Left lobe of liver (tissue), 2 donors: ENCODE measurements at places on chromosomes 11 and 22.

GRCh38 chr22:26642465-26643417 lies 14.6 kb upstream of the MIAT start:
- no peak for DNase-seq

GRCh38 chr11:75737314-75737713 lies 19.7 kb downstream of the MOGAT2 start:
- peak; percentile 81 for DNase-seq

DNA sequence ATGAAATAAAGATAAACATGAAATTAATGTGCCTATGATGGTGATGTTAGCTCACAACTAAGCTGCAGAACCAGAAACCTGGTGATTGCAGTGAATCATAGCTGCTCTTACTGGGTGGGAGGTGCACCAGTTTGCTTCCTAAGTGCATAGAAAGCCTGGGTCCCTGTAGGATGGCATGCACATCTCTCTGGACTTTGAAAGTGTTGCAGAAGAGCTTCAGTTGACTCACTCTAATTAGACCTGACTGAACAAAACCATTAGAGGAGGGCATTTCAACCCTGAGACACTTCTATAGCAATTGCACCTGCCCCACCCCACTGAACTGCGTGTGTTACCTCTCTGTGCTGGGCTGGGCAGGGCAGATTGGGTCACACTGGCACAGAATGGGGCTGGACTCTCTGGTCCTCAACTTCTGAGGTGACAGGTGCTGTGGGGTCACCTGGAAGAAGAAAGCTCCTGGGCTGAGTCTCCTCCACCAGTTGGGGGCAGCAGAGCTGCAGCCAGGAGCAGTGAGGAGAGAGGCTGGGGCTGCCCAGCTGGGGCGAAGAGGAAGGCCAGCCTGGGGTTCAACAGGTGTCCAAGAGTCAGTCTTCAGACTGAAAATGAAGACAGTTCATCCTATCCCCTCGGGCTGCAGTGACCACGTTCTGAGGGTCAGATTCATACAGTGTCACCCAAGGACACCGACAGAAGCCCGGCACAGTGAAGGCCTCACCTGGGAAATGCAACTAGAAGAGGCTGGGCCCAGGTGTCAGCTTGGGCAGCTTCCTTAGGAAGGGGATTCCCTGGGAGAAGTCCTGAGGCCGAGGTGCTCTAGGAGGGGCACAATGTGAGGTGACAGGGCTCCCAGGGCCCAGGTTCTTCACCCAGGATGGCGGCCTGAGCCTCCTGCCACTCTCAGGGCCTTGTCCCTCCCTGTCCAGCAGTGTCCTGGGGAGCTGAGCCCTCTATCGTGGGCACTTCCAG lies 58.1 kb downstream of the GGTLC2 start:
- DNase-seq: no peak

DNA sequence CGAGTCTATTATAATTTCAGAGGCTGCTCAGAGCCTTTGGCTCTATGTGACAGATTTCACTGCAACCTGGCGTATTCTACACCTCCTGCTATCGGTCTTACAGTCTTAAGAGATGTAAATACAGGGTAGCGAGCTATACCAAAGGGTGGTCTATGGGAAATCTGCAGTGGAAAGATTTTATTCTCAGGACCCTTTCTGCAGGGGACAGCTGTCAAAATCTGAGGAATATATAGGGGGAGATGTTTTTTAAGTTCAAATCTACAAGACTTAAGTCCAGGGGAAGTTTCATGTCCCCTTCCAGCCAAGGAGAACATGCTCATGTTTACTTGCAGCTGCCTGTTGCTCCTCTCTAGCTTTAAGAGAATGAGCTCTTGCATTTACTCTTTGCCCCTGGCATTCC lies 62.7 kb downstream of the MICAL2 start:
- no peak for DNase-seq

DNA sequence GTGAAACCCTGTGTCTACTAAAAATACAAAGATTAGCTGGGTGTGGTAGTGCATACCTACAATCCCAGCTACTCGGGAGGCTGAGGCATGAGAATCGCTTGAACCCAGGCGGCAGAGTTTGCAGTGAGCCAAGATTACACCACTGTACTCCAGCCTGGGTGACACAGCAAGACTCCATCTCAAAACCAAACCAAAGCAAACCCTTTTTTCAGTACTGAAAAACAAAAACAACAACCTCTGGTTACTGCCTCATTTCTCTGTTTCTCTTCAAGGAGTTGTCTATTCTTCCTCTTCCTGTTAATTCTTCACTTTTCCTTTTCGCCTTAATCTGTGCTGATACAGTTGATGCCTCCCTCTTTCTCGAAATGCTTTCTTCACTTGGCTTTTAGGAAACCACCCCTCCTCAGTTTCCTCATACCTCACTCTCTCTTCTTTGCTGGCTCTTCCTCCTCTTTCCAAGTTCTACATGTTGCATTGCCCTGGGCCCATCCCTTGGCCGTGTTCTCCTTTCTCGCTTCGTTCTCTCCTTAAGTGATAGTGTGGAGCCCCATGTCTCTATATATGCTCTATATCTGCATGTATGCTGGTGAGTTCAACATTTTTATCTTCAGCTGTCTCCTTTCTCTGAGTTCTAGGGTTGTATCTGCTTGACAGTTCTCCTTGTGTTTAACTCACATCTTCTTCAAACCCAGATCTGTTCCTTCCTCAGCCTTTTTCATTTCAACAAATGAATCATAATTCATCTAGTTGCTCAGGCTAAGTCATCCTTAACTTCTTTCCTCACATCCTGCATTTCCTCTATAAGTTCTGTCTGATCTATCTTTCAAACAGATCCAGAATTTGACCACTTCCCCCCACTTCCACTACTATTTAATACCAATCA lies 37.1 kb downstream of the NUCB2 start:
- no peak for DNase-seq

GRCh38 chr11:112722148-112722547 lies 239.1 kb upstream of the NCAM1 start:
- no peak for DNase-seq

- no peak for DNase-seq
Measured at GRCh38 chr22:47572443-47572842, 810.0 kb downstream of the TBC1D22A start.

DNA sequence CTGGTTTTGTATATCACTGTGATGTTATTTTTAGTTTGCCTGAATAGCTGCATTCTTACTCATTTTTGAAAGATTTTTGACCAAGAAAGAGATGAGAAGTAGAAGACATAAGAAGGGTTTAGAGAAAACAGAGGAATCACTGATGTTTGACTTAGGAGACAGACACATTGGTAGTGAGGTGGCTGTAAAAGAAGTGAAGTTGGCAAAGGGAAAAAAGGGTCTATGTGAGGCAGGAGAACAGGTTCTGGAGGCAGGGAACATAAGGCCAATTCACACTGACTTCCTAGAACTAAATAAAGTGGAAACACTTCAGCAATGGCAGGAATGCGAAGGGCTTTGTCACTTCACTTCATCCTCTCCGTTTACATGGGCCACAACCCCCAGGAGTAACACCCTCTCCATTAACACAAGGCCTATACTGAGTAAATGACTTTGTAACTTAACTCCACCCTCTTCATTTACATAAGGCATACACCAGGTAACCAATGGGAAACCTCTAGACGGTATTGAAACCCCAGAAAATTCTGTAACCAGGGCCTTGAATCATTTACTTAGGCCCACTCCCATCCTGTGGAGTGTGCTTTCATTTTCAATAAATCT lies 36.5 kb downstream of the CTSC start:
- DNase-seq: no peak

DNA sequence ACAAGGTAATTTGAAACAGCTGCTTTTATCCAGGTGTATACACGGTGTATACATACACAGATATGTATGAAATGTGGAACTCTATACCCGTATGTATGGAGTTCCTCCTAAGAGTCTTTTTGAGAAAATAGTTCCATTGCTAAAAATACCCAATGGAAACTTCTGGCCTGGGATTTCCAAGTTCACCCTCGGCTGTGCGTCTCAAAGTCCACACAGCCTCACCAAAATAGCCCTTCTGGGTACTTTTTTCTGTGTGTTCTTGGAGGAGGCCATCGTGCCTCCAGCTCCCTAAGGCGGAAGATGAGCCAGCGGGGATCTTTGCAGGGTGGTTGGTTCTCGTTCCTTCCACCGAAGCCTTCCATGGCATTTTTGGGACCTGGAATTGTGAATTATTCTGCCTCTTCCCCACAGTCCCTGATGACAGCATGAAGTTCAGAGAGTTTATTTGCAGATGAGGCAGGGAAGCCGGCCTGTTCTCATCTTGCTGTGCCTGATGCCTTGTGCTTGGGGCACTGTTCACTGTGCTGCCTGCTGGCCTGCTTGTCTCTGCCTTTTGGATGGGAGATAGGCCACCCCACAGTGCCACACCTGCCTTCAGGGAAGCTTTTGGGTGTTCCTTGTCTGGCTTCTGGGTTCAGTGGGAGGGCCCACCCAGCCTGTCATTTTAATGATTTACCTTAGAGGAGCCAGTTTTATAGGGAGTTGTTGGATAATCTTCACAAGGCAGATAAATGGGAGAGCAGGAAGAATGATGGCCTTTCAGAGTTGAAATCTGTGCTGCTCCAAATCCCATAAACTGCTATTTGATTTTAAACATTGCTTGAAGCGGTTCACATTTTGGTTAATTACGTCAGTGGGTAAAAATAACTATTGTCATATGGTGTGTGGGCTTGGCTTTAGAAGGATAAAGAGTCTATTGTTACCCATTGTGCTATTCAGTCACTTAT lies 112.7 kb upstream of the OR4B1 start:
- no peak for DNase-seq

DNA sequence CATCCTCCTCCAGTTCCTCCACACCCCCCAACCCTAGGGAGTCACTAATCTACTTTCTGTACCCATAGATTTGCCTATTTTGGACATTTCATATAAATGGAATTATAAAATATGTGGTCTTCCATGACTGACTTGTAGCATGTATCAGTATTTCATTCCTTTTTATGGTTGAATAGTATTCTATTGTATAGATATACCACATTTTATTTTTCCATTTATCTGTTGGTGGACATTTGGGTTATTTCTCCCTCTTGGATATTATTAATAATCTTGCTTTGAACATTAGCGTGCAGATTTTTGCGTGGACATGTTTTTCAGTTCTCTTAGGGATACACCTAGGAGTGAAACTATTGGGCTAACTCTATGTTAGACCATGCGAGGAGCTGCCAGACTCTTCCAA lies 23.4 kb downstream of the NAT10 start:
- DNase-seq: no peak

- DNase-seq: no peak
Measured at GRCh38 chr11:35914816-35915215, 29.0 kb upstream of the LDLRAD3 start.
